ENCODE measurements at places on chromosomes 2 and 18.

GRCh38 chr2:33343387-33343895, 133.0 kb upstream of the RASGRP3 start:
- DNase-seq: no peak

GRCh38 chr2:151869291-151869690, 41.1 kb upstream of the ARL5A start:
- DNase-seq: no peak

DNA sequence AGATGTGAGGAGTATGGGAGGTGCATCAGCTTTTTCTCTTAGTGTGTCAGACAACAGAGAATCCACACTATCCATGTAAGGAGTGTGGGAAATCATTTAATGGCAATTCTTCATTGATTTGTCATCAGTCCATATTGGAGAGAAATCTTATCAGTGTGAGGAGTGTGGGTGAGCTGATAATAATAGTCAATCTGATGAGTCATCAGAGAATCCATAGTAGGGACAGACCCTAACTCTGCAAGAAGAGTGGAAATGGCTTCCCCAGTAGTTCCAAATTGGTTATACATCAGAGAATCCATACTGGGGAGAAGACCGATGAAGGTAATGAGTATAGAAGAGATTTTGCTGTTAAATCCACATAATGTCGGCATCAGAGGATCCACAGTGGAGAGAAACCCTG, 150.5 kb upstream of the THUMPD2 start:
- DNase-seq: no peak

DNA sequence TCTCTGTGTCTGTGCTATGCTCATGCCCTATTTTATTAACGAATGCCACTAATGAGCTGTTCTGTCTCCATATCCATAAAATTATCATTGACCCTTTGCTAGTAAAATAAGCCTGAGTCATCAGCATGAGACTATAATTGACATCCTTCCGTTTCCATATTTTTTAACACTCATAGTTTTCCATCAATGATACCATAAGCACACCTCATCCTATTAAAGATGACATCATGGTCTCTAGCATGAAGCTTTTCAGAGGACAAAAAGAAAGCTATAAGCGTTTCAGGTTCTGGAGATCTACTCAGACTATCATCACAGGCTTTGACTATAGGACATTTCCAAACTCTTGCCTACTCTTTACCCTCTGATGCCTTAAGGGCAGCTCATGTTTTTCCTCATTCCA, 1.2 kb upstream of the DSC2 start:
- DNase-seq: no peak

DNA sequence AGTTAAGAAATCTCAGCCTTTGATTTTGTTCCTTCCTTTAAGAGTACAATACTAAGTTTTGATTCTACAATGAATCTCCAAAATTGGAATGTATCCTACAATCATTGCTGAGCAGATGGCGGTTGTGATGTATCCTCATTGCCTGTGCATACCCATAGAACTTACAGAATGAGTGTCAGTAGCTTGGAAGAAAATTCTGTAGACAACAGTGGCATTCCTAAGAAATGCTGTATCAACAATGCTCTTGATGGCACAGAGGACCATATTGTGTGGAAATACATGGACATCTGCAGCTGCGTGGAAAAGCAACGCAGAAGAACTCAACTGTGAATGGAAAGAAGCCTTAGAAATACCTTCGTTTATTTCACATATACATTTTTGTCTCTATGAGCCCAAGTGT, 30.2 kb downstream of the GAREM1 start:
- no peak for DNase-seq

DNA sequence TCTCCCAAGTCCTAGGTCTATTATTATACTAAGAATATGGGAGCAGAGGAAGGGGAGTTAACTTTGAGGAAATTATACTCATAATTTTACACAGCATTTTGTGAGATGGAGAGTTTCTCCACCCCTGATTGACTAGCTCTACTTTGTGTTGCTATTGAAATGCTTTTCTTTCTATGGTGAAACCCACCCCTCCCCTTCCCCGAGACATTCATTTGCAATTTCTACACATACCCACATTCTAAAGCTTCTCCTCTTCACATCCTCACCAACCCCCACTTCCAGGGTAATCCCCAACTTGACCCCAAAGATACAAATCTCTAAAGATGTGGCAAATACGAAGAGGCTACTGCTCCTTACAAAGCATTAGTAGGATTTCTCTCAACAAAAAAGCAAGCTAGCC, 992.2 kb downstream of the BCL11A start:
- DNase-seq: no peak

DNA sequence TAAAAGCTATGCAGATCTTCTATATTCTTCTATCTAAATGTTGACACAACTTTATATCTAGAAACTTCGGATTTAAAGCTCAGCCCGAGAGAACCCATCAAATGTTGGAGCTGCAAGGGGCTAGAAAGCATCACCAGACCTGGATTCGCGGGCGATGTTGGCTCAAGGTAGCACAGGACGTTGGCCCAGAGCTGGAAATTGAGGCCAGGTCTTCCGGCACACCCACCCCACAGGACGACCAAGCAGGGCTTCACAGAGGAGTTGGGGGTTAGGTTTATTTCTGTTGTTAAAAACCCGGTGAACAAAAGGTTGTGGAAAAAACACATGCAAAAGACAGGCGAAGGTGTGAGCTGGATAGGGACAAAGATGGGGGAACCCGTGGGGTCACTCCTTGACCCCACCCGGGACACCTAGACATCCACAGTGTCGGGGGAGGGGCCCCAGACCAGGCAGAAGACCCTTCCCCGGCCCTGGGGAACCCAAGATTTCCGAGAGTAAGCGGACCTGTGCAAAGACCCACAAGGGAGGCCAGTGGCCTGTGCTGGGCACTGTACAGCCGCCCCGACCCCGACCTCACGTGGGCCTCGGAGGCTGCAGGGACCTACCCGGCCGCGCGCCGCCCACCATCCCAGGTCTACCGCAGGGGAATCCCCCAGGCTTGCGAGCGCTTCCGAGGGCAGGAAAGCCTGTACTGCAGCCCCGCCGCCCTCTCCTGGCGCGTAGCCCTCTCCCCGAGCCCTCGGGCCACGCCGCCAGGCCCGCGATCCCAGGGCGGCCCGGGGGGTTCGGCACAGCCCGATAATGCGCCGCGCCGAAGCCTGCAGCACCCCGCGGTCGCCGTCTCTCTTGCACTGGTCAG, 1.8 kb upstream of the AGBL5 start:
- no peak for DNase-seq

- DNase-seq: no peak
Observed at GRCh38 chr2:45763797-45764196, 112.3 kb downstream of the PRKCE start.

GRCh38 chr2:121591199-121591598, 58.1 kb downstream of the CLASP1 start:
- DNase-seq: no peak

GRCh38 chr18:7321831-7322230, 90.9 kb downstream of the LRRC30 start:
- DNase-seq: no peak

- DNase-seq: no peak
Observed at GRCh38 chr2:46142546-46143428, 154.4 kb upstream of the EPAS1 start.

GRCh38 chr18:3836483-3837335, 386.7 kb downstream of the TGIF1 start:
- DNase-seq: no peak

DNA sequence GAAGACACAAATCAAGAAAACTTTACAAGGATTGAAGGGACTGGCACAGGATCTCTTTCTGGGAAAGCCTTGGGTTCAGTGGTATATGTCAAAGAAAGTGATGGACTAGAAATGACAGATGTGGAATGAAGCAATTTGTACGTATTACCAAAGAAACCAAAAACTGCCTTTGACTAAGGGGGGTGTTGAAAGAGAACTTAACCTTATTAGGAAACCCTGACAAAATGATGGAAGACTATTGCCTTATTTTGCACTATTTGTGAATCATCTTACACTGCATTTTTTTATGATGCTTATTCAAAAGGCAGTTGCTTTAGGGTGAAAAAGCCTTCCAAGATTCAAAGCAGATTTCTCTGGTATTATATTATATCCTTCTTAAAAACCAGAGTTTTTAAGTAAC, 4.0 kb downstream of the TSGA10 start:
- no peak for DNase-seq

DNA sequence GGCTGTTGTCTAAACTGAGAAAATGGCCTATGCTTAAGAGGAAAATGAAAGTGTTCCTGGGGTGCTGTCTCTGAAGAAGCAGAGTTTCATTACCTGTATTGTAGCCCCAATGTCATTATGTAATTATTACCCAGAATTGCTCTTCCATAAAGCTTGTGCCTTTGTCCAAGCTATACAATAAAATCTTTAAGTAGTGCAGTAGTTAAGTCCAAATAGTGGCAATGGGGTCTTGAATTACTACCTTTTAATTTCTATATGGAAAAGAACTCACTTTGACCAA, 13.8 kb upstream of the ALLC start:
- DNase-seq: no peak

DNA sequence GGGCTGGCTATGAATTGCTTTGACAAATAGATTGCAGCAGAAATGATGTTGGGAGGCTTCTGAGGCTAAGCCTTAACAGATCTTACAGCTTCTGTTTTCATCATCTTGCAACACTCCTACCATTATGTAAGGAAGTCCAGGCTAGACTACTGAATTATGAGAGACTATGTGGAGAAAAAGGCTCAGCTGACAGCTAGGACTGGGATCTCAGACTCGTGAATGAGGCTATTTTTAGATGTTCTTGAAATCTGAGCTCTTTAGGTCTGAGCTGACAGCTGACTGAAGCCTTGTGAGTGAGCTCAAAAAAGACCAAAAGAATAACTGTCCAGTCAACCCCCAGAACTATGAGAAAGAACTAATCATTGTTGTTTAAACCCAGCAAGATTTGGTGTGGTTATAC, 70.3 kb downstream of the VWC2L start:
- DNase-seq: no peak

DNA sequence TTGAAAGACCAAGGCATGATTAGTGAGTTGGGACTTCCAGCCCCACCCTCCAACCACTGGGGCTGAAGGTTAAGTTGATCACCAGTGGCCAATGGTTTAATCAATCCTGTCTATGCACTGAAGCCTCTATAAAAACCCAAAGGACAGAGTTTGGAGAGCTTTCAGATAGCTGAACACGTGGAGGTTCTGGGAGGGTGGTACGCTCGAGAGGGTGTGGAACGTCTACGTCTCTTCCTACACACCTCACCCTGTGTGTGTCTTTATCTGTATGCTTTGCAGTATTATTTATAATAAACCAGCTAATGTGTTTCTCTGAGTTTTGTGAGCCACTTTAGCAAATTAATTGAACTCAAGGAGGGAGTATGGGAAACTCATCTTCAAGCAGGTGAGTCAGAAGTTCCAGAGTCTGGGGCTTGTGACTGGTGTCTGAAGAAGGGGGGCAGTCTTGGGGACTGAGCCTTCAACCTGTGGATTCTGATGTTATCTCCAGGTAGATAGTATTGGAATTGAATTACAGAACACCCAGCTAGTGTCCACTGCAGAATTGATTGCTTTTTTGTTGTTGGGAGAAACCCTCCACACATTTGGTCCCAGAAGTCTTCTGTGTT, 20.3 kb downstream of the ACTR3 start:
- DNase-seq: no peak

GRCh38 chr2:173692068-173692467, 273.1 kb downstream of the SP3 start:
- no peak for DNase-seq

GRCh38 chr2:240988146-240988545, 10.3 kb upstream of the SNED1 start:
- DNase-seq: no peak

- no peak for DNase-seq
Observed at GRCh38 chr2:156430980-156431358, 5.2 kb upstream of the GPD2 start.

GRCh38 chr18:57559314-57559713, 27.2 kb downstream of the FECH start:
- no peak for DNase-seq

GRCh38 chr2:18299423-18300212, 260.8 kb downstream of the RDH14 start:
- no peak for DNase-seq

GRCh38 chr18:58842978-58843687, 21.5 kb upstream of the ZNF532 start:
- peak; percentile 11 for DNase-seq

DNA sequence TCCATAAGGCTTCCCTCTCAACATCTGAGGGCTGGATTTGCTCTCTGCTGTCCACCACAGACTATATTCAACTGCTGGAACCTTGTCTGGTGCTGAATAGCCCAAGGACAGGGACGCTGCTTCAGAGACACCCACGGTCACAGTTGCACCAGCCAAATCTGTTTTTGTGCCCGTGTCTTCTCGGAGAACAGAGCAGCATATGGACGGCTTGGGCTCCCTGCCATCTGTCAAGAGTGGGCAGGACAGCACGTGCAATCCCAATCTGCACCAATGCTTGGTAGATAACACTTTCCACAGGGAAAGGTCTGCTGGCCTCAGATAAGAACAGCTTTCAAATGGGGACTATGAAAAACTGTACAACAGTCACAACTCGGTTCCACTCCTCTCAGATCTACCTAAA, 466.1 kb downstream of the TGIF1 start:
- no peak for DNase-seq

DNA sequence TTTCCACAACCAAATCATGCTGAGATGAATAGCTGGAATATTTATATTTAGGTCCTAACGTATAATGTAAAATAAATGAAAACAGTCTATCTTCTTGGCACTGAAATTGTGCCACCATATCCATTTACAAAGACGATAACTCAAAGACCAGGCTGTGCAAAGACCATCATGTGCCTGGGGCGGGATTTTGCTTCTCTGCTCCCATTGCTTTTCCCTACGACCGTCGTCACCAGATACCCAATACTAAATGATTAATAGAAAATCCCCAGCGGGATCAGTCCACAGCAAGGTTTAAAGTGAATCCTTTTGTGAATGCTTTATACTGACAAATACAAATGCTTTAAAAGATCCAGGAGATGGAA, 194.3 kb upstream of the ARL4C start:
- no peak for DNase-seq

- no peak for DNase-seq
Observed at GRCh38 chr2:106563195-106563594, 76.0 kb downstream of the CD8B2 start.

DNA sequence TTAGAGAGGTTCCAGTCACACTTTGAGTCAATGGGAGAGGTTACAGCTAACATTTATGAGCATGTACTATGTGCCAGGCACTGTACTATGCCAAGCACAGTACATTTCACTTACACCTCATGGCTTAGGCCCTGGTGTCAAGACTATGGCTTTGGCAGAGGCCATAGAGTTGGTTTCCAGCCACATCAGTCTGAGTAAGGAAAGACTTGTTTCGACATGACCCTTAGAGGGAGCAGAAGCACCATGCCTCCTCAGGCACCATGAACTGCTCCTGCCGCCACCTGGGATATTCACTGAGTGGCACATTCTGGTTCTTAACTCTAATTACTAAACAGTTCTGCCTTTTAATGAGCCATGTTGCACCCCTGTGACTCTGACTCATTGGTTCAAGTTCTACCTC, 12.7 kb downstream of the DGUOK start:
- DNase-seq: no peak

Measured in anterior cingulate cortex (tissue), 58 donors.